Erythroblast (primary cell): ENCODE measurements at places on chromosomes 1 and 21.

DNA sequence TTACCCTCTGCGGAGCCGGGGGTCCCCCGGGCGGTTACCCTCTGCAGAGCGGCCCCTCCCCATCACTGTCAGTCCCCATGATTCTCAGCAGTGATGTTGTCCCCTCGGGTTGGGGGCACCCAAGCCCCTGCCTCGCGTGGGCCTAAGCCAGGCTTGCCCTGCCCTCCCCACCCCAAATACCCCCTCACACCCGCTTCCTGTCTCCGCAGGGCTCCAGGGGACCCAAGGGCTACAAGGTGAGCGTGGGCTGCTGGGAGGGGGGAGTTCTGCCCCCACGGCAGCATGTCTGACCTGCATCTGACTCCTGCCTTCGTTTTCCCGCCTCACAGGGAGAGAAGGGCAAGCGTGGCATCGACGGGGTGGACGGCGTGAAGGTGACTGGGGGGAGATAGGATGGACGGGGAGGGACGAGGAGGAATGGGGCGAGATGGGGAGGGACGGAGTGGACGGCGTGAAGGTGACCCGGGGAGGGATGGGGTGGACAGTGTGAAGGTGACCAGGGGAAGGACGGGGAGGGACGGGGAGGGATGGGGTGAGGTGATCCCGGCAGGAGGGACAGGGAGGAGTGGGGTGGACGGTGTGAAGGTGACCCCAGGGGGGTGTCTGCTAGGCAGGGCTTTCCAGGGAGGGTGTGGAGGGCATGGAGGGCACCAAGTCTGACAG lies 8.6 kb downstream of the COL6A1 start:
- no peak for DNase-seq

DNA sequence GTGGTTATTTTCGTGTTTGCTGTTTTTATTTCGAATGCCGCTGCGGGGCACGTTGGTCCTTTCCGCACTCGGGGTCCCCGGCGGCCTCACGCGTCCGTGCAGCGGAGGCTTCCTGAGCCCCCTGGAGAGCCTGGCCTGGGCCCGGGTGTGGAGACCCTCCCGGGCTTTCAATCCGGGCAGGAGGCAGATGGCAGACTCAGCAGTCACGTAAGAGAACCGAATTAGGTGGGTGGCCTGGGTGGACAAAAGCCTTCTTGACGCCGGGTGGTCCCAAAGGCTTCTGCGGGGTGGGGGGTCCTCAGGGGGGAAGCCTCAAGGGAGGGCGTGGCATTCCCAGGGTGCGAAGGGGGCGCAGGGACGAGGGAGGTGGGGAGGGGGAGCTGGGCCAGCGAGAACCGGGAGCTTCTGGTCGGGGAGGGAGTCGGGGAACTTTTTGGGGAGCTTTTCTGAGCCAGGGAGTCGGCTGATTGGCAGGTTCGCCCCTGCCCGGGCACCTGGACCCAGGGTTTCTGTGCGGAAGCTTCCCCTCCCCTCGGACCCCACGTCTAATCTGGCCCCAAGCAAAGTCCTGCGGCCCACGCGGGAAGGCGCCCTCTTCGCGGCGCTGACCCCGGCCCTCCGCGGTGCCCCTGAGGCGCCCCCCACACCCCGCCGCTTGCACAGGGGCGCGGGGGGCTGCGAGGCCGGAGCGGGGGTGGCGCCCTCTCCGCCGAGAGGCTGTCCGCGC lies 1.3 kb upstream of the HES4 start:
- no peak for DNase-seq

DNA sequence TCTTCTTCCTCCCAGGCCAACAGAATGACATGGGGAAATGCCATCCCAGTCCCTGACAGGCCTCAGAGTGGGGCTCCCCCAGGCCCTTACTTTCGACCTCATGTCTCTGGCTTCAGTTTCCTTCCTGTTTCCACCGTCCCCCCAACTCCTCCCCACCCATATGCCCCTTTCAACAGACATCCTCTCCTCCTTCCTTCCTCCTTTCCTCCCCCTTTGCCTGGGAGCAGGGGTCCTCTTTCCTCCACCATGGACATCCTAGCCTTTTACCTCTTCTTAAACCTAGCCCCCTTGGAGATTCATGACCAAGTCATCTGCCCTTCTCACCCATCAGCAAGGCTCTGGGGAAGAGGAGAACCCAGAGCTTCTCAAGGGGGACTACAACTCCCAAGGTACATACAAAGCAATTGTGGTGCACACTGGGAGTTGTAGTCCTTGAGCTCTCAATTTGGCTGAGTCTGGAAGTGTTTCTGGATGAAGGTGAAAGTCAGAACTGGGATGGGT lies 4.0 kb downstream of the ZBTB7B start:
- DNase-seq = peak; percentile 59

DNA sequence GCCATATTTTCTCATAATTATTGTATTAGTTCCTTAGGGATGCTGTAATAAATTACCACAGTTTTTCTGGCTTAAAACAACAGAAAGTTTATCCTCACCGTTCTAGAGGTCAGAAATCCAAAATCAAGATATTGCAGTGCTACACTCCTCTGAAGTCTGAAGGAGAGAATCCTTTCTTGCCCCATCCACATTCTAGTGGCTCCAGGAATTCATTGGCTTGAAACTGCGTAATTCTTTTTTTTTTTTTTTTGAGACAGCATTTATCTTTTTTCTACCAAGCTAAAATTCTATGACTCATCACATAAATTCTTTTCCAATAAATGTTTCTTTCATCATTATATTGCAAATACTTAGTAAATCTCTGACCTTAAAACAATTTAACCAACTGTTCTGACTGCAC lies 451.0 kb upstream of the RGS18 start:
- DNase-seq = no peak

- no peak for DNase-seq
These were observed 137.6 kb upstream of the WNT4 start for GRCh38 chr1:22280526-22280925.

DNA sequence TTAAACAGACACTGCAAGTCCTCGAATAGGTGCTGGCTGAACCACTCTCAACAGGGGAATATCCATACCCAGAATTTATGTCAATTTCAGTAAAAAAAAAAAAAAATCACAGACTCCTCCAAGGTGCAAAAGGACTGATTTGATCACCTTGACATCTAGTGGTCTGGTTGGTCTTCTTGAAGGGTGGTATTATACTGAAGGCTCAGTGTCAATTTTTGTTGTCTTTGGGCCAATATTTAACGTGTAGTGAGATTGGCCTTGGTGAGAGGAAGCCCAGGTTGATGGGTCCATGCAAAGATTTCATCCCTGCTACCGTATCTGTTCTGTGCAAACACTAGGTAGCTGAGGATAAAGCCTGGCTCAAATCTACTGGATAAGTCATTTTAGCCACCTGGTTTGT lies 4.0 kb upstream of the GBP5 start:
- no peak for DNase-seq

DNA sequence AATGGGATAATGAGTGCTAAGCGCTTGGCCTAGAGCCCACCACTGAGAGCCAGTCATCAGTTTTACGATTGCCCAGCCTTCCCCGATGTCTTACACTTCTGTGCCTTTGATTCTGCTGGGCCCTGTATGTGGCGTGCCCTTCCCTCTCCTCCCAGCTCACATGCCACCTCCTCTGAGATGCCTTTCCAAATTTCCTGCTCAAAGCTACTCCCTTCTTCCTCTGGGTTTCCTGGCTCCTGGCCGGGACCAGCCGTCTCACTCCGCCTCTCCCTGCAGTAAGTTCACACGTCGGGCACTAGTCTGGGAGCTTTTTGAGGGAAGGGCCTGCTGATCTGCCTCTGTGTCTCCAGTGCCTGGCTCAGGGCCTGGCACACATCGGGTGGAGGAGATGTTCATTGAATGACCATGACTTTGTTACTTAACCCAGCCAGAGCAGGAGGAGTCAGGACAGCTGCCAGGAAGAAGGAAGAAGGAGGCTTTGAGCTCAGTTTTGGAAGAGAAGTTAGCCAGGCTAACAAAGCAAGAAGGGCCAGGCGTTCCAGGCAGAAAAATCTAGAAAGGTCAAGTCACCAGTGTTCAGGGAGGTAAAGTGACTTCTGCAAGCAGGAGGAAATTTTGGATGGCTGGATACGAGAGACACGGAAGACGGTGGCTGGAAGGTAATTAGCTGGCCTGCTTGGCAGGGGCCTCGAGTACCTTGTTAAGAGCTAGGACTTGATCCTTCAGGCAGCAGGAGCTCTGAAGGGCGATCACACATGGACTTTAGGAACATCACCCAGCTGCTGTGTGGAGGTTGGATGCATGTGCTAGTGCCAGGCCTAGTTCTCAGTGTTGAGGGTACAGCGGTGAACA lies 63.6 kb downstream of the EPHB2 start:
- DNase-seq = no peak

DNA sequence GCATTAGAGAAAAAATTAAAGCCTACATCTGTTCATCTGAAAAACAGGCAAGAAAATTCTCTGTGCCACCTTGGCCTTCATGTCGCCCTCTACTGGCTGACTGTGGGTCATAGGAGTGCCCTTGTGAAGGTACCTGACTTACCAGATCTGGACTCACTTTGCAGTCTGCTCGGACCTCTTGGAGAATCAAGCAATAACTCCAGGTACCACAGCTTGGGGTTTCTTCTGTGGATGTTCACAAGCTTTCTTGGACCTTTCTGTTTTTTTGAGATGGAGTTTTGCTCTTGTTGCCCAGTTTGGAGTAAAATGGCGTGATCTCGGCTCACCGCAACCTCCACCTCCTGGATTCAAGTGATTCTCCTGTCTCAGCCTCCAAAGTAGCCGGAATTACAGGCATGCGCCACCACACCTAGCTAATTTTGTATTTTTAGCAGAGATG lies 2.4 kb upstream of the PRAMEF18 start:
- peak; percentile 15 for DNase-seq

GRCh38 chr1:61284248-61284854 lies 202.0 kb downstream of the NFIA start:
- no peak for DNase-seq

DNA sequence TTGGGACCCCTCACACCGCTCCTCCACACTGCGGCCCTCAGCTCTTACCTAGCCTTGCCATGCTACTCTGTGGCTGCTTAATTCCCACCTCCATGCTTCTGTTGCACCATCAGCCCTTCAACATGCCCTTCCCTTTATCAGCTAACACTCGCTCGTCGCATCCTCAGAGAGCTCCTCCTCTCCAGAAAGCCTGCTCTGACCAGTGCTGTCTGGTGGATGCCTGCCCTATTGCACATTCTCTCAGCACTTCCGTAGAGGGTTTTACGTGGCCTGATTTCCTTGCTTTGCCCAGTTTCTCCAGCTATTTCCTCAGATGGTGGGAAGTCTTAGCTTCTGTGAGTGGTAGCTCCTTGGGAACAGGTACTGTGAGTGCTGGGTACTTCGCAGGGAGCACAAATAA lies 10.3 kb upstream of the LAD1 start:
- no peak for DNase-seq

DNA sequence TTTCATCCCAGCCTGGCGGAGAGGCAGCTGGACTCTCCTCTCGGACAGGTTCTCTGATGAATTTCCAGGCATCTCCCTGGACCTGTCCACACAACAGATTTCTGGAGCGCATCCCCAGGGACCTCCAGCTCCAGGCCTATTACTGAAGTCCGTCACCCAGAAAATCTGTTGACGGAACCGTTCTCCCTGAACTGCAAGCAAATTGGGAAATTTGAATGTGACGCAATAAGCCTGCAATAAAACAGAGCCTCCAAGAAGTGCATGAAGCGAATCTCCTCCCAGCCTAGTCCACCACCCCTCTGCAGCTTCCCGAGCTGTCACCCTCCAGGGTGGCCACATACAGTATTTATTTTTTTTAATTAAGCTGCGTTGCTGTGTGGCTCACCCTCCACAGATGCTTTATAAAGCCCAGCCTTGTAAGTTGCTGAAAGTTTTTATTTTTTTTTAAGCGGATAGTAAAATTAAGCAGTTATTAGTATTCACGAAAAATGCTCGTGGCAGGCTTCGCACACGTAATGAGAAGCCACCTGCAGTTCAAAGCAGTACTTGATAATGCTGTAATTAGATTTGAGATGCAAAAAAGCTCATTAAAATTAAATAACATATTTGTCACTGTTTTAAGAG lies 173.3 kb downstream of the CAMTA1 start:
- DNase-seq = no peak

- DNase-seq = no peak
These were observed 536 bp downstream of the HMGCL start for GRCh38 chr1:23824711-23825075.

DNA sequence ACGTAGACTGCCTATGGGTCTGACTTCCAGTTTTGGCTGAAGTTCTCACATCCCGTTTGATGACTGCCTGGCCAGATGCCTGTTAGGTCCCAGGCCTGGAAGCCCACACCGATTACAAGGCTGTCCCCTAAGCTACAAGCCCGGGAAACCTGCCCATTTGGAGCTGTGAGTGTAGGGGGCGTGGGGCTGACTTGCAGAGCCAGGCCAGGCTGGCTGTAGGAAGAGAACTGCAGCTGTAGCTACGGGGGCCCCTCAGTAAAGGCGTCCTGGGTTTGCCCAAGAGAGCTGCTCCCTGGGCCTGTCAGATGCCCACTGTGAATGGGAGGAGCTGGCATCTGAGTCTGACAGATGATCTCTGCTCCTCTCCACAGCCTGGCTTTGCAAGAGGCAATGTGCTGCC lies 199.7 kb downstream of the CAMTA1 start:
- no peak for DNase-seq

GRCh38 chr1:248862695-248862997 lies 3.8 kb upstream of the ZNF692 start:
- no peak for DNase-seq

DNA sequence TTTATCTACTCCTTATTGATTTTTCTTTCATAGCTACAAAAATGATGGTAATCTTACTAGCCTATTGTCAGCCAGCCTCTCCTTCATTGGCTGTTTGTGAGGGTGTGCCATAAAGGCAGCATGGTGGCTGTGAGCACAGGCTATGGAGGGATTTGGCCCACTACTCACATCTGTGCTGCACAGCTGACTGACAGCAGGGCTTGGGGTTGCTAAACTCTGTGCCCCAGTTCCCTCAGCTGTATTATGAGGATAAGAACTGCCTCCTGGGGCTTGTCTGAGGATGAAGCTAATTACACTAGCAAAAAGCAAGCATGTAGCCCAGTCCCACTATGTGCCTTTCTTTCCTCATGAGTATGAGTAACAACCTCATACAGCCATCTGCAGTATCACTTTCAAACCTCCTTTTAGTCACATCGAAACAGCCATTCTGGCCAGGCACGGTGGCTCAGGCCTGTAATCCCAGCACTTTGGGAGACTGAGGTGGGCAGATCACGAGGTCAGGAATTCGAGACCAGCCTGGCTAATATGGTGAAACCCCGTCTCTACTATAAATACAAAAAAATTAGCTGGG lies 66.2 kb downstream of the COQ8A start:
- no peak for DNase-seq

GRCh38 chr1:233664804-233665574 lies 51.1 kb downstream of the KCNK1 start:
- no peak for DNase-seq

GRCh38 chr21:25298512-25299491 lies 308.5 kb downstream of the MRPL39 start:
- no peak for DNase-seq

GRCh38 chr1:209838537-209838936 lies 10.8 kb downstream of the UTP25 start:
- no peak for DNase-seq

DNA sequence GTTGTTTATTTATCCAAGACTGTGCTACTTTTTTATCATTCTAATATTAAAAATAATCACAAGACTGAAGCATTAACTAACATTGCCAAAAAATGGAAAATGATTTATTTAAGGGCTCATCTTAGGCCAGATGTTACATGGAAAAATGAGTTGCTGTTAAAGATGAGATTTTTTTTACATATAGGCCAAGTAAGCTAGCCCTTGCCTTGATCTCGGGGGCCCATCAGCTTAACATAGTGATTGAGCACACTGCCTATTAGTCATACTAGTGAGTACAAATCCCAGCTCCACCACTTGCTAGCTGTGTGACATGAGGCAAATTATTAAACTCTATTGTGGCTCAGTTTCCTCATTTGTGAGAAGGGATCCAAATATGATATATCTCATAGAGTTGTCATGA lies 275.9 kb upstream of the SNX7 start:
- no peak for DNase-seq
